Adipocyte (in vitro differentiated cells): ENCODE measurements at places on chromosomes 13 and 19.

DNA sequence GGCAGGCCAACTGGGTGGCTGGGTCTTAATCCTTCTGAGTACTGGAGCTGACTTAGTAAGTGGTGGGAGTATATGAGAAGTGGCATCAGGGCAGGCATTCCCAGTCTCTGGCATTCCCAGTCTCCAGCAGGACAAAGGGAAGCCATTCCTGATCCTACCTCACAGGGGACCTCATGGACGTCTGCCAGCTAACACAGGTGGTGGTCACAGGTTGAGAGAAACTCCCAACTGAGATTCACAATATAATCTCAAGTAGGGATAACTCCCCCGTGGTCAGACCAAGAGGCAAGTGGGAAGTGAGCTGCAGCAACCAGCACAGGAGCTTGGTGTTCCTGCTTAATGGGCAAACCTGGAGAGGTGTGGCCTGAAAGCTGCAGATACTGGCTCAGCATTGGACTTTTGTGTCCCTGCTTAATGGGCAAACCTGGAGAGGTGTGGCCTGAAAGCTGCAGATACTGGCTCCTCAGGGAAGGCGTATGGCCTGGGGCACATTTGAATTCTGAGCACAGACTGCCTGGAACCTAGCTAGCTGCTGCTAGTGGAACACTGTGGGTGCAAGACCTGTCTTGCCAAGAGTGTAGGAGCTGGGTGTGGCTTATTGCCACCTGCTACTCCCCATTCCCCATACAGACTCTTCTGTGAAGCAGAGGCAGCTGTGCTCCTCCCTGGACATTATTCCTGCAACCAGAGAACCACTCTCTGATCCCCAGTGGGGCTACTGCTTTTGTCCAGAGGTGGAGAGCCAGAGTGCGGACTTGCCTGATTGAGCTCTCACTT lies 25.9 kb upstream of the OR10H2 start:
- DNase-seq, result no peak

- no peak for DNase-seq
Observed at GRCh38 chr19:47595944-47596343, 13.0 kb upstream of the BICRA start.

GRCh38 chr13:38661010-38661675 lies 25.7 kb upstream of the FREM2 start:
- peak; percentile 1 for DNase-seq

- DNase-seq, result no peak
Observed at GRCh38 chr13:75312884-75313520, 169.0 kb downstream of the TBC1D4 start.

DNA sequence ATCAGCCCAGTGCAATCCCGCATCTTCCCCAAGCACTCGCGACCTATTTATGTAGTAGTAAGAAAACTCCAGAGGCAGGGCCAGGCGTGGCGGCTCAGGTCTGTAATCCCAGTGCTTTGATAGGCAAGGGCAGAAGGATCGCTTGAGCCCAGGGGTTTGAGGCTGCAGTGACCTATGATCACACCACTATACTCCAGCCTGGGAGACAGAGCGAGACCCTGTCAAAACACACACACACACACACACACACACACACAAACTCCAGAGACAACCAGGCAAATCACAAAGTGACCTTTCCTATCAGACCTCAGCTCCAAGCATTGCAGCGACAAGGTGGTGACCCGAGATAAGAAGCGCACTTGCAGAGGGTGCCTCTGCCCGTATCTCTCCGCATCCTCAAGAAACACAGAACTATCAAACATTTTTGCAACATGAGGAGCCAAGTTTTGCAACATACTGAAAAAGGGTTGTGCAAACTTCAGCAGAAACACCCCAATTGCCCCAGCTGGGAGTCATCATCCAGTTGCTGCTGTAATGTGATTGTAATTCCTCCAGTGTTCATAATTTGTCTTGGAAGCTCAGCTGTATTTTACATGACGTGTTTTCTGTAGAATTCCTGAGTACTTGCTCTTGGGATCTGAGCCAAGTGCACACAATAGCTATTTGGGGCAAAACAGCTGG lies 8.7 kb upstream of the KLF2 start:
- peak; percentile 98 for DNase-seq

- DNase-seq, result no peak
Observed at GRCh38 chr13:88136098-88136790, 465.1 kb downstream of the SLITRK5 start.

DNA sequence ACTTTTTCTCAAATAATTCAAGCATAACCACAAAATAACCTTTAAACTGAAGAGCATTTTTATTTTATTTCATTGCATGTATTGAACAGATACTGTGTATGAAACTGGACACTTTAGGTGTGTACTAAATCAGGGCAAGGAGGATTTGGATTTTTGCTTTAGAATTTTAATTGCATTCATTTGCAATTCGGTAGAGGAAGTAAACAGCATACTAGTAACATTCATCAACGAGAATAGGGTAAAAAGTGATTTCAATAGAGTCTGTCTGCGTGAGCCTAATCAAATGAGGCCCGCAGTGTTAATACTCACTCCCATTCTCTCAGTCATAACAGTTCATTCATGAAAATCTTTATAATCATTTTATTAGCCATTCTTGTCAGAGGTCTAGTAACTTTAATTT lies 200.2 kb downstream of the SPRY2 start:
- DNase-seq, result peak; percentile 46

DNA sequence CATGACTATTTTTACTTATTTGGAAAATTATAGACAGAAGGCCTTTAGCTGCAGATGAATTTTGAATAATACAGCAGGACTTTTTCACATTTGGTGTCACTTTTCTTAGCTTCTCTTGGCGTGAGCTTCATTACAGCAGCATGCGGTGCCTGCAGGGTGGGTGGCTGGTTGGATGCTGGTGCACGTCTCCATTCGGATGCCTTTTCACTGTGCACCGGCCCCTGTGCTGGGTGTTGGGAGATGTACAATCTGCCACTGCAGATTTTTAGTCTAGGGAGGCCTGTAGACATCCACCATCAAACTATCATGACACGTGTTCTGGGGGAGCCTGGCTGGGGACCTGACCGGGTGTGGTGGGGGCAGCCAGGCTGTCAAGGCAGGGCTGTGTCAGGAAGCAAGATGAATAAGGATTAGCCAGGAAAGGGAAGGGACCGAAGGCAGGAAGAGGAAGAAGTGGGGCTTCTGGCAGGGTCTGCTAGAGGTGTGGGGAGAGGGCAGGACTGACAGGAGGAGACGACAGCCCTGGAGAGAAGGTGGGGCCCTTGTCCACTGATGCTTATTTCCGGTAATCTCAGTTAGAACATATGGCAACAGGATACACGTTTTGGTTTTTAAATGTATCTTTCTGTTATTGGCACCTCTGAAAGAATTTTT lies 88.8 kb downstream of the ARHGEF7 start:
- DNase-seq, result no peak

- no peak for DNase-seq
Observed at GRCh38 chr19:16403151-16403977, 68.4 kb downstream of the EPS15L1 start.

DNA sequence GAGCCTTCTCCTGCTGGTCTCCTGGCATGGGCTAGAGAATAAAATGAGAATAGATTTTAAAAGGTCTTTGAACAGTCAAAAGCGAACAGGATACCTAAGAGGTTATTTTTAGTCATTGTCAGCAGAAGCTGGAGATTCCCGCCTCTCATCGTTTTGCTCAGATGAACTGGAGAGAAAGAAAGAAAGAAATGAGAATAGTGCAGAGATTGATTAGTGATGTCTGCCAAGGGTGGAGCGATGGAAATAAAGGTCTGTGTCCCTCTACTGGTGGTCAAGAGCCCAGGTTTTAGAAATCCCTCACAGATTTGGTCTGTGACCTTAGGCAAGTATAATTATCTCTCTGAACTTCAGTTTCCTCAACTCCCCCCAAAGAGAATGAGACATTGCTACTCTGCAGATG lies 5.3 kb downstream of the NCAN start:
- DNase-seq, result no peak

DNA sequence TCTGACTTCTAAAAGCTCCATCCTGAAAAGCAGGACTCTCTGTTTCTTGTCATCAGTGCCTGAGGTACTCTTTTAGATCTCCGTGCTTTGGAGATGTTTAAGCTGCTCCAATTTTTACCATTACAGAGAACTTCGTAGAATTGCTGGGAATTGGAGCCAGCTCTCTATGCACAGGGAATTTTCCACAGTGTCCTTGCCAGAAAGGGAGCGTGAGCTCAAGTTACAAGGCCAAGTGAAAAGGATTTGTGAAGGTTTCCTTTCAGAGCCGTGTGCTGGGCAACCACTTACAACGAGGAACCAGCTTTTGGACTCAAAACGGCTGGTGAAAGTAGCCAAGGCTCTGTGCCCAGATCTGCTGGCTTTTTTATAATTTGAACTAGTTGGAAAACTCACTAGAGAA lies 82.6 kb downstream of the NUFIP1 start:
- DNase-seq, result peak; percentile 86

DNA sequence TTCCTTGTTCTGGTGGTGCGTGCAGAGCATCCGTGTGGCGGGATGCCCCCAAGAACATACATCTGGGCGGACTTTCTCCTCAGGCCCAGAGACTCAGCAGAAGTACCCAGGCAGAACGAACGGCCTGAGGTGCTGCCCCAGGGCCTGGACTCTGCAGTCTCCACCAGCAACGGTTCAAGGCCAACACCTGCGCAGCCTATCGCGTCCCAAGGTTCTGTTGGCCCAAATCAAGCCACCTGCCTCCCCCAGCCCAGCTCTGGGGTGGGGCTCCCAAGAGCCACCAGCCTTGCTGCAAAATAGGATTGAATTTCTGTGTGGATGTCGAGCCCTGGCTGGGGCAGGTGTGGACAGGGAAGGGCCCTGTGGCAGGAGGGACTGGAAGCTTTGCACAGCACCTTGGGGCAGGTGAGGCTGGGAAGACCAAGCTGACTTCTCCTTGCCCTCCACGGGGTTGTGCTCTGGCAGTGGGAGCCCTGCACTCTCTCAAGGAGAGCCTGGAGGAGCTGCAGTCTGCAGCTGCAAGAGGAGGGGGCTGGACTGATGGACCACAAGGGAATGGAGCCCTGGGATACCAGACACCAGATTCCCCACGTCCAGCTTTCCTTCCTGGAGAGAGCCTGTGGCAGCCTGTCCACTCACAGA lies 146.9 kb downstream of the ZNF536 start:
- DNase-seq, result no peak

DNA sequence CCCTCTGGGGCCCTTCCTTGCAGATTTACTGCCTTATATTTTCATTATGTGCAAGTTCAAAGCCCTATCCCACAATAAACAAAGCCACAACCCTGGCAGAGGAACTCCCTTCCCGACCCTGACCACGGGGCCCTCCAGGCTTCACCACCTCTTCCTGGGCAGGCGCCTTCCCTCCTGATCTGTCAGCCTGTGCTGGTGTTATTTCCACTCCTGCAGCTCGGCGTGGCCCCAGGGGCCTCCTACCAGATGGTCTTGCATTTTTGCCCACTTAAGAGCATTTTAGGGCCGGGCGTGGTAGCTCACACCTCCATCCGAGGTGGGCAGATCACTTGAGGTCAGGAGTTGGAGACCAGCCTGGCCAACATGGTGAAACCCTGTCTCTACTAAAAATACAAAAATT lies 22.8 kb downstream of the SLC15A1 start:
- no peak for DNase-seq

DNA sequence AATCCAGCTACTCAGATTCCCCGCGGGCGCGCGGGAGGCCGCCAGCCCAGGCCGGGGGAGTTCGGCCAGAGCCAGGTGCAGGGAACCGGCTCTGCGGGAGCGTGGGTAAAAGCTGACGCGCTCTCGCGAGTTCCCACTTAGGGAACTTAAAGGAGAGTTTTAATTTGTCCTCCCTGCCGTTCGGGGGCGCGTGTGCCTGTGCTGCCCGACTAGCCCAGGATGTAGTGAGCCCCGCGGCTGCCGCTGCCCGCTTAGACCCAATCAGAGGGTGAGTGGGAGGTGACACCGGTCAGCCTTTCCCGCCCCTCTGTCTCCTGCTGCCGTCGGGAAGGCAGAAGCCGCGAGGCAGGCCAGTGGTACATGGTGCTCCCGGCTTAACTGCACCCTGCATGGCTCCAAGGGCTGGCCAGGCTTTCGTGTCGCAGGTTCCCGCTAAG lies 36.0 kb upstream of the NEK3 start:
- peak; percentile 72 for DNase-seq

DNA sequence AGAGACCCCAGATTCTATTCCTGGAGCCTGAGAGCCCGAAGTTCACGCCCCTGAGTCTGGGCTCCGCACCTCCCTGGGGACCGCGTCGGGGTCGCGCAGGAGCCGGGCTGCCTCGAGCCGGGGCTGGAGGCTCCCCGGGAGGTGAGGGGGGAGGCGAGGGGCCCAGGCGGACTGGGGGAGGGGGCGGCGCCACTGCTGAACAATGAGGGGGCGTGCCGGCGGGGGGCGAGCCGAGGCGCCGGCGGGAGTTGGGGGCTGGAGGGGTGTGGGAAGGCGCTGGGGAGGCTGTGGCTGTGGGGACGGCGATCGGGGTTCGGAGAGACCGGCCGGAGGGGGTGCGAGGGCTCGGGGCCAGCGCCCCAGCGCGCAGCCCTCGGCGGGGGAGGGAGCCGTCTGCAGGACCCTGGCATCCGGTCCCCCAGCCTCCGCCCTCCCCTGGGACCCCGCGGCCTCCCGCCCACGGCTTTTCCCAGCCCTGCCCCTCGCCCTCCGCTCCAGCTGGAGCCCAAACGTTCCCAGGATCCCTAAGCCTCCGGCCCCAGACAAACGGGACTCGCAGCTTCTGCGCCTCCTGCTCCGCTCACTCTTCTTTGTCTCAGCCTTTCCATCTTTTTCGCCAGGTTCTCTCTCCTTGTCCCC lies 922 bp downstream of the PLEKHG2 start:
- DNase-seq, result peak; percentile 82

- DNase-seq, result no peak
Observed at GRCh38 chr13:90205081-90205480, 1142.4 kb upstream of the MIR17HG start.

- DNase-seq, result no peak
Observed at GRCh38 chr13:50326811-50327210, 311.6 kb downstream of the KCNRG start.

DNA sequence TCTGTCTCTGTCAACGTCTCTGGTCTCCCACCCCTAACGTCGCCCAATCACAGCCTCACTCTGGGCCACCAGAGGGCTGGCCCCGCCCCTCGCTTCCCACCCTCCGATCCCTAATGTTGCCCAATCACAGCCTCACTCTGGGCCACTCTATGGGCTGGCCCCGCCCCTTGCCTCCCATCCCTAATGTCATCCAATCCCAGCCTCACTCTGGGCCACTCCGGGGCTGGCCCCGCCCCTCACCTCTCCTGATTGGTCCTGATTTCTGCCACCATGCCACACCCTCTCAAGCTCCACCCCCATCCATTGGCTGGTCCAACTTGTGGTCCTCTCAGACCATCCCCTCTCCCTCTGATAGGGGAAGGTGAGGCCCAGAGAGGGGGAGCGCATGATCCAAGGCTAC lies 24.9 kb downstream of the CELF5 start:
- no peak for DNase-seq

DNA sequence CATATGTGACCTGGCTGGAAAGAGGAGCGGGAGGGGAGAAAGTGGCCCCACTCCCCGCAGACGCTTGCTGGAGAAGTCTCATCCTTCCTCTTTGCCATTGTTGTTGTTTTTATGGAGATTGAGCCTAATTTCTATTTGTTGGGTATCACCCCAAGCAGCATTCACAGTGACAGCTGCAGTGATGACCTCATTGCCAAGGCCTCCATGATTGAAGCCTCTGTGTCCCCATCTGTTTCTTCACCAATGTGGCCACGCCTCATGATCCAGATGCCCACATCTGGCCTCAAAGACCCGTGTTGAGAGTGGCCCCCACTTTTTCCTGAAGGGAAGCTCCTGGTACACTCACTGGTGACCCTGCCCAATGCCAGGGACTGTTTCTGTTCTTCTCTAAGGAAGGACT lies 154.2 kb downstream of the SLC7A1 start:
- no peak for DNase-seq

- peak; percentile 68 for DNase-seq
Observed at GRCh38 chr13:25468325-25469168, 96.8 kb downstream of the ATP8A2 start.
